ENCODE measurements at places on chromosomes 7 and 10.

DNA sequence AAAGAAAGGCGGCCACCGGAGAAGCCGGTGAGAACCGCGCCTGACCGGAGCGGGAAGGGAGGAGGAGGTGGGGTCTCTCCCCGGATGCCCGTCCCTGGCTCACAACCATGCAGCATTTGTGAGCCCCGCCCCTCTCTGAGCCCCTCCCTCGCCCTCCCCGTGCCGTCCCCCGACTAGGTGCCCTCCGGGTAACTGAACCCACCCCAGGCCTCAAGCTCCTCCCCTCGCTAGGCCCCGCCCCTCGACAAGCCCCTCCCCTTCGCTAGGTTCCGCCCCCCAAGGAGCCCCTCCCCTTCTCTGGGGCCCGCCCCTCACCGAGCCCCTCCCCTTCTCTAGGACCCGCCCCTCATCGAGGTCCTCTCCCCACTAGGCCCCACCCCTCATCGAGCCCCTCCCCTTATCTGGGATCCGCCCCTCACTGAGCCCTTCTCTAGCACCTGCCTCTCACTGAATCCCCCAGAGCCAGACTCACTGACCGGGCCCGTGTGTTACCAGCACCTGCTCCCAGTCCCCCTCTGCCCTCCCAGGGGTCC, 42.2 kb upstream of the HSPB1 start:
- peak; percentile 66 for DNase-seq

DNA sequence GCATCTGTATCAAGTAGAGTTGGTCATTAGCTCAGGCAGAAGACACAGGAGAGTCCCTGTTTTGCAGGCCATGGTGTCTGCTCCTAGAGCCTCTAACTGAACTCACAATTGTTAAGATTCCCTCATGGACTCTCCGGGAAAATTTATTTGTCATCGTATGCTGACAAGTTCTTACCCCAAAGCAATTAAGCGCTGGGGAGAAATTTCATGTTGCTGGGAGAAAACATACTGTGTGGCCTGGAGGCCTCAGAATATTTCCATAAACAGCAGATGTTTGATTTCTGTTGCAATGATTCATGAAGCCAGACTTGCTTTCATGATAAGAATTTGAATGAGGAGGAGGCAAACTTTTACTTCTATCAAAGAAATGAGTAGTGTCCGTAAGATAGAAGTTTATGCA, 583.2 kb downstream of the GATA3 start:
- DNase-seq = no peak

GRCh38 chr10:70137927-70138883, 5.6 kb upstream of the AIFM2 start:
- DNase-seq = no peak

- no peak for DNase-seq
Measured at GRCh38 chr7:26664274-26664673, 200.1 kb downstream of the SKAP2 start.

DNA sequence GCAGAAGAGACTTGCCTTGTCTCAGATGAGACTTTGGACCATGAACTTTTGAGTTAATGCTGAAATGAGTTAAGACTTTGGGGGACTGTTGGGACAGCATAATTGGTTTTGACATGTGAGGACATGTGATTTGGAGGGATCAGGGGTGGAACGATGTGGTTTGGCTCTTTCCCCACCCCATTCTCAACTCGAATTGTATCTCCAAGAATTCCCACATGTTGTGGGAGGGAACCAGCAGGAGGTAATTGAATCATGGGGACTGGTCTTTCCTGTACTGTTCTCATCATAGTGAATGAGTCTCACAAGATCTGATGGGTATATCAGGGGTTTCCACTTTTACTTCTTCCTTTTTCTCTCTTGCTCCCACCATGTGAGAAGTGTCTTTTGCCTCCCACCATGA, 229.7 kb upstream of the KCND2 start:
- no peak for DNase-seq

DNA sequence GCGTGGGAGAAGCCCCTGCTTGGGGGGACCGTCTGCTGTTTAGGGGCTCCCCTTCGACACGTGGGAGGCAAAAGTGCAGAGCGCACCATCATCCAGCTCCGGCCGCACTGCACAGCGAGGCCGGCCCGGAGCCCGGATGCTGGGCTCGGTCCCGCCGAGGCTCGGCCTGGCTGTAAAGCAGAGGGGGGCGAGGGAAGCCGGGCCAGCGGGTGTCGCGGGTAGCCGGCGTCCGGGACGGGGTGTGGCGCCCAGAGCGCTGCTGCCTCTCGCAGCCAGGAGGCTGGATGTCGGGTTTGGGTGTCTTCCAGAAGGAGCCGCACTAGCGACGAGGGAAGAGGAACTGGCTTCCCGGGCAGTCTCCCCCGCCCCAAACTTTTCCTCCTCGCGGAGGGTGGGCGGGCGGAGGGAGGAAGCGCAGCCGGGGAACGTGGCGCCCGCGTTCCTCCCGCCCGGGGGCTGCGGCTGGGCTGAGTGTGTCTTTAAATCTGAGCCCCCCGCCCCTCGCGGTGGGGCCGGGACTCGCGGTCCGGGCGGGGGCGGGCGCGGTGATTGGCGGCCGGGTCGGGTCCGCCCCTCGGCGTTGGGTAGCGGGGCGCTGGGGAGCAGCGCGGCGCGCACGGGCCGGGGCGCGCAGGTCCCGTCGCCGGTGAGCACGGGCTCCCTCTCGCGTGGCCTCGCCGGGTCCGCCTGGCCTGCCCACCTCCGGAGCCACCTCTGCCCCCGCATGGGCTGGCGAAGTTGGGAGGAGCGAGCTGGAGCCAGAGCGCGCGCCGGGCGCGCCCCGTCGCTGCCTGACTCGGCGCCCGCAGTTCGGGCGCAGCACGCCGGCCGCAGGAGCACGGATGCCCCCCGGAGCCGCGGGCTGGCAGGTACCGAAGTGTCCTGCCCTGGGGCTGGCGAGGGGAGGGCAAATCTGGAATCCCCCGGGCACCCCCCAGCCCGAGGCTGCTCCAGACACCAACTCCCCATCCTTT, at the start of gene PALD1:
Gene PALD1, plus strand, starts transcription at position 577 of the 974 bp plus-strand sequence. CDS start 47,185 bp downstream, outside the sequence.
- DNase-seq = no peak

DNA sequence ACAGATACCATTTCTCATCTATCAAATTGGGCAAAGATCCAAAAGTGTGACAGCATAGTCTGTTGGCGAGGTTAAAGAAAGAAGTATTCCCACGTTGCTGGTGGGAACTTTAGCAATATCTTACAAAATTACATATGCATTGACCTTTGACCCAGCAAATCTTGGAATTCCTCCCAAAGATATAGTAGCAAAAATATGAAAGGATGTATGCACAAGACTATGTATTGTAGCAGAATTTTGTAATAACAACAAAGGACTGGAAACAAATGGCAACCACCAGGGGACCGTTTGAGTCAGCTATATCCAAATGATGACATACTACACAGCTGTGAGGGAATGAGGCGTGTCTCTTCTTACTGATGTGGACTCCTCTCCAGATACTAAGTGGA, 50.2 kb downstream of the KCNH2 start:
- no peak for DNase-seq

DNA sequence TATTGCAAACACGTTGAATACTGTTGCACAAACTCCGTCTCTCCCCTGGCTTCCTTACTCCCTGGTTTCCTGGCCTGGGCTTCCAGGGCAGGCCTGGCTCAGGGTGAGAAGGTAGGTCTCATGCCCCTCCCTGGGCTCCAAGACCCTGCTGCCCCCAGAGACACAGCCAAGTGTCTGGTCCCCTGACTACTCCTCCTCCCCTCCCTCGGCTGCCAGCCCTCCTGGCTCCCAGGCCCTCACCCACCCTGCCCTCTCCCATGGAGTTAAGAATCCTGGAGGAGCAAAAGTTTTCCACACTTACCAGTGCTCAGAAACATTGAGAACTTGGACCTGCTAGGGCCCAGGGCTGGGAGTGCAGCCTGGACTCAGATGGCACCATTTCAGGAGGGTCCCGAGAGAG, 47.2 kb upstream of the RABGEF1 start:
- DNase-seq = no peak

GRCh38 chr10:127197154-127197432, 702 bp upstream of the INSYN2A start:
- no peak for DNase-seq

- DNase-seq = no peak
Measured at GRCh38 chr7:78011642-78012041, 213.1 kb downstream of the PHTF2 start.

- no peak for DNase-seq
Measured at GRCh38 chr10:93760490-93760889, 2.8 kb downstream of the LGI1 start.

DNA sequence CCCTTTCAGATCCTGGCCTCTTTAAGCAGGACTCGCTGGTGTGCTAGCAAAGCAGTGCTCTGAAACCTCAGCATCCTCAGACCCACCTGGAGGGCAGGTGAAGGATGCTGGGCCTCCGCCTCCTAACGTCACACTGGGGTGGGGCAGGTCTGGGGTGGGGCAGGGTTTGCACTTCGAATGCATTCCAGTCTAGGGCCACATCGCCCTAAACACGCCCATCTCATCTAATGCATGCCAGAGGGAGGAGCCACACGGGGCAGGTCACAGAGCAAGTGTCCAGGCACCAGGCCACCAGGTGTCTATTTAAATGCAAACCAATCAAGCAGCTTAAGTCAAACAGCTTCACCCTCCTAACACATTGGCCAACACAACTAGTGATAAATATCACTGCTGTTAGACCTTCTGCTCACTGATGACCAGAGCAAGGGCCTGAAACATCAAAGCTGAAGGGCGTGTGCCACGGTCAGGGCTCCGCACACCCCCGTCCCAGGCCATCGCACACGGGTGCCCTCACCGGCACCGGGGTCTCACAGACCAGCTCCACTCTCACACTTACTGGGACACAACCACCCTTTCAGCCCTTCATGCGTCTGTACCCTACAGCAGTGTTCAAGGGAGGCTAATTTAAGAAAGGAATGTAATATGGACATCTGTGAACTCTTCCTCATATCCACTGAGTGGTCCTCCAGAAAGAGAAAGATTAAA, 47.1 kb downstream of the DIP2C start:
- DNase-seq = no peak

DNA sequence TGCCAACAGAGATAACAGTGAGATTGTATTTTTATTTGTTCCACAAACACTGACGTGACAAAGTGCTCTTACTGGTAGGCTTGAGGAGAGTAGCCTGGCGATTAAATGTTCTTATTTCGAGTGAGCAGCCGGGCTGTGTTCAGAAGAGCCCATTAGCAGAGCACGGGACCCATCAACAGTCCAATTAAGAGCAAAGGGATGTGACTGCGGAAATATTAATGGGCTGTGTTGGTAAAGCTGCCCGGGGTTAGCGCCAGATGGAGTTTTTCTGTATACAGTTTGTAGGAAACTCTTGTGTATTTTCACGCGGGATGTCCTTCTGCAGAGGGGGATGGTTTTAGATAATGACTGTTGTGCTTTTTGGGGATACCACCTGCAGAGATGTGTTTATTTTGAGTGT, 104.3 kb downstream of the KIAA1217 start:
- no peak for DNase-seq

DNA sequence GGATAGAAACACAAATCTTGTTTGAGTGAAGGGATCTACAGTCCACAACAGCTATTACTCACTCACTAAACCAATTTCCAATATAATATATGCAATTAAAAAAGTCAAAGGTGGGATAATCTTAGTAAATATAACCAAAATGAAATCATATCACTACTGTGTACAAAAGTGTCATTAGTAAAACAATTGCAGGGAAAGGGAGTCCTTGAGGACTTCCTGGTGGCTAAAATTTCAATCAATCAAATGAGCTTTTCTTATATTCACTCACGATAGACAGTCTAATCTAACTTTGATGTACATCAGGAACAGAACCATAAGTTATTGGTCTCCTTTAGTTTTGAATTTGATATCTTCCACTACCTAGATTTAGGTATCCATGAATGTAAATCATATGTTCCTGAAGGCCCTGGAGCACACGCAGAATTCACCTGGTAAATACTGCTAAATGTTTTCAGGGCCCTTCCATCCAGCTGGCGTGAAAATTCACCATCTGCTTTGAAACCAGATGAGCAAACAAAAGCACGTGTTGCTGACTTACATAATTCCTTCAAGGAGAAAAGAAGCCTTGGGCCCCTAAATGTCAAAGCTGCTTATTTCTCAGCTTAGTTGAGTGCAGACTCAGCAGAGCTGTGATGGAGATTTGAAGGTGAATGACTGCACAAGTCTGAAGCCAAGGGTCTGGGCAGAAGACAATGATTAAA, 159.3 kb upstream of the TMEM196 start:
- DNase-seq = no peak

DNA sequence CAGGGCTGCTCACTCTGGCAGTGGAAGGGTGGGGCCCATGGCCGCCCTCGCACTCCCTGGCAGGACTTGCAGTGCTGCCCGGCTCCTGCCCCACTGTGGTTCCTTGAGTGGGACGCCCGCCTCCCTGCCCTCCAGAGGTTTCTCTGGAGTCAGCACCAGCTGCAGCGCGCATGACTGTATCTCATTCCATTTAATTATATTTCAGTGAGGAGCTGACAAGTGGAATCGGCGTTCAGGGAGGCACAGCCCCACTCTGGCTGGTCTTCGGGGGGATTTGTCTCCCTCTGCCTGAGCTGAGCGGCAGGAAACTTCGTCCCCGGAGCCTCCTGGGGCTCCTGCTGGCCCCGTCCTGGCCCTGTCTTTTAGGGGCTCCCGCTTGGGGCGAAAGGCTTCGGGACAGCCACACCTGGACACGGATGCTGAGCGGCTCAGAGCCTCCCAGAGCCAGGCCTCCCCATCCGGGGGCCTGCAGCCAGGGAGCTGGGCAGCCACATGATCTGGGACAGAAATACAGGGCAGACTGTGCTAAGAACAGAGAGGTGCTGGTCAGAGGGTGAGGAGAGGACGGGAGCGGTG, 75.3 kb upstream of the NKX6-2 start:
- no peak for DNase-seq

GRCh38 chr10:28594406-28594805, 61.5 kb downstream of the WAC start:
- DNase-seq = no peak

- no peak for DNase-seq
Measured at GRCh38 chr7:102471791-102472125, 7.0 kb downstream of the POLR2J start.

GRCh38 chr7:101401390-101402080, 38.9 kb downstream of the COL26A1 start:
- DNase-seq = no peak

Measured in NCI-H526 treated with DMSO at 0.1 percent for 48 hours (cell line).